Lung (tissue), 17 donors: ENCODE measurements at places on chromosomes 4 and X.
A peak's percentile ranks its signal among the peaks of the same experiment; 100 is the strongest.

DNA sequence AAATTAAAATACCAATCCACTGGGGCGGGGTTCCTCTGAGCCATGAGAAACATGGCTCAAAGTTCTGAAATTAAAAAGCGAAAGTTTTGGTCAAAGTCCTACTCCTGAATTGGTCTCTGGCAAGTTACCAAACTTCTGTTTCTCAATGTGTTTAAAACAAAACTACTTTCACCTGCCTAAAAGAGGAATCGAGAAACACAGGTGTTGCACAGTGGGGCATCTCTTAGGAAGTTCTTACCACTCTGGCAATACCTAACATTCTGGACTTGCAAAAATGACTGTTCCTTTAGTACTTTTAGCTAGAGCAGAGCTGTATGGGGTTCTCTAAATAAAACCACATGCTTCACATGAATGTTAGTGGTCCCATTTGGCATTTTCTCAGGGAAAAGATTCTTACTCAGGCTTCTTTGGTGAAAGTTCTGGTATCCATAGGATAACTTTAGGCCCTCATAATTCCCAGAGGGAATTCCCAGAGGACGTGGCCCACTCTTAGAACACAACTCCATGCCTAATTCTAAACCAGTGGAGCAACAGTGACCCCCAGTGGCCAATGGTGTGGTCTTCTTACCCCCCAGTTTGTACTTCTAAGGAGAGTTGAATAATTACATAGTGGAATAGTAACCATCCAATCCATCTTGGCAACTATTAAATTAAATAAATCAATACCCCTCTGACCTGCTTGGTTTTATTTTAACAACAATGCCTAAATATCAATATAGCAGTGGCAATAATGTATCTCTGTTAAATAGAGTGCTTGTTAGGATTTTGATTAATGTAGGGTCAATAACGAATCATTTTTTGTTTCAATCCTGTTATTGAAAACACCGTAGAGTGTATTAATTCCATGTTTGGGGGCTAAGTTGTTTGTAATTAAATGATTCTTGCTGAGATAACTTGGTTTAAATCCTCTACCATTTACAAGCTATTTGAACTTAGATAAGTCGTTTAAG is 21.9 kb downstream of the BMP3 start:
- DNase-seq, result peak; percentile 82
- no peak overlapping the region for H3K27ac ChIP-seq
- no peak overlapping the region for H3K4me3 ChIP-seq
- H3K4me1 ChIP-seq, result no peaks in the 10 kb centered on the region

GRCh38 chrX:72073633-72074032 is 58.1 kb downstream of the RTL5 start:
- no peak overlapping the region for H3K27ac ChIP-seq
- no peak overlapping the region for H3K4me3 ChIP-seq
- no peak for DNase-seq
- peaks cover 2% of the 10 kb centered on the region for H3K4me1 ChIP-seq

DNA sequence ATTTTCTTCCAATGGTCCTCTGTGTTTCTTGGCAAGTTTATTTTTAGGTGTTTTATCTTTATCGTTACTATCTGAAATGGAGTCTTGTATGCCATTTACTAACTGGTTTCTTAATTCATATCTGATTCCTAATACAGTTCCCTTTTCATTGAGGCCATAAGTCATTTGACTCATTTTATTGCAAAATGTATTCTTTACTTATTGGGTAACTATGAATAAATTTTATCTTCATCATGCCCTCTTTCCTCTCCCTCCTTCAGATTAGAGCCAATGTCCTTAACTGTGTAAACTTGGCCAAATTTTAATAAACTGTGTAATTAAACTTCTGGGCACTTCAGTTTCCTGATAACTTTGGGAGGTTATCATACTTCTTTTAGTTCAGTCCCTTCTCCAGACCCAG is 19.3 kb upstream of the MSMO1 start:
- no peak overlapping the region for H3K27ac ChIP-seq
- H3K27me3 ChIP-seq, result no peaks in the 10 kb centered on the region
- H3K4me1 ChIP-seq, result no peaks in the 10 kb centered on the region
- no peak for DNase-seq
- peaks cover 4% of the 10 kb centered on the region for H3K36me3 ChIP-seq

DNA sequence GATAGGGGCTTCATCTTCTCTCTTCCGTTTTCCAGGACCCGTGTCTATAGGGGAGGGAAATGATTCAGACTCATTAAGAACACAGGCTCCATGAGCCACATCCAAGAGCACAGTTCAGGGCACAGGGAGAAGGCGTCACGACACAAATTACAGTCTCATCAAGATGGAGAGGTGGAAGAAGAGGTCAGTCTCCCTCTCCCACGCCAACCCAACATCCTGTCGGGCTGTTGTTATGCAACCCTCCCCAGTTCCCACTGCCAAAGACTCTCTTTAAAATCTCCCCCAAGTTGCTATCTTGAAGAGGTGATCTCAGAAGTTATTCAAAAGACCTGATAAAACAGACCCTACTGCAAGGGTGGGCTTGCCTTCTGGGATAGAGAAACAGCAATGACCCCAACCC is 12.6 kb downstream of the ZMYM3 start:
- DNase-seq, result no peak
- peaks cover 21% of the 10 kb centered on the region for H3K36me3 ChIP-seq
- no peak overlapping the region for H3K4me3 ChIP-seq
- no peaks in the 10 kb centered on the region for H3K4me1 ChIP-seq

DNA sequence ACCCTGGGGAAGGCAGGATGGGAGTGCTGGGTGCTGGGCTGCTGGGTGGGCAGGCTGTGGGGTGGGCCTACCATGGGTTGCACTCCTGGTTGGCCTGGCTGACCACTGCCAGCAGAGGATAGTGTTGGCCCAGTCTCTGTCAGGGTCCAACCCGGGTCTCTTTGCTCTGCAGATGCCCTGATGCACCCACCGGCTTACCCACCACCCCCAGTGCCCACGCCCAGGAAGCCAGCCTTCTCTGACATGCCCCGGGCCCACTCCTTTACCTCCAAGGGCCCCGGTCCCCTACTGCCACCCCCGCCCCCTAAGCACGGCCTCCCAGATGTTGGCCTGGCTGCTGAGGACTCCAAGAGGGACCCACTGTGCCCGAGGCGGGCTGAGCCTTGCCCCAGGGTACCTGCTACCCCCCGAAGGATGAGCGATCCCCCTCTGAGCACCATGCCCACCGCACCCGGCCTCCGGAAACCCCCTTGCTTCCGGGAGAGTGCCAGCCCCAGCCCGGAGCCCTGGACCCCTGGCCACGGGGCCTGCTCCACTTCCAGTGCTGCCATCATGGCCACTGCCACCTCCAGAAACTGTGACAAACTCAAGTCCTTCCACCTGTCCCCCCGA is 14.2 kb upstream of the ADD1 start:
- H3K27ac ChIP-seq, result no peak overlapping the region
- H3K4me3 ChIP-seq, result no peak overlapping the region

DNA sequence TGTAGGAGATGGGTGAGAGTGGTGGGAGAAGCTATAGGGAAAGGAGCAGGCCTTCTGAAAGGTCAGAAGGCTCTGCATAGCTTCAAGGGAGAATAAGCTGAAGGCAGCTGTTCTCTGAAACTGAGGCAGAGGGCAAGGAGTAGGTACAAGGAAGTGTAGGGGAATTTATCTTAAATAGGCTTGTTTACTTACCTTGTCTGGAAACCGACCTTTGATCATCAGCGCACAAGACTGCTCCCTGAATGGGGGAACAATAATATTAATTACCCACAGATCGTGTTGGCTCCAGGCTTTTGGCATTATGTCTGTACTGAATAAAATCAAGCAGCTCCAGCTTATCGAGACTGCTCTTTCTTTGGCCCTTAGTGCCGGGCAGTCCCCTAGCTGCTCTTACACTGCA is 175.5 kb upstream of the MAGEB16 start:
- no peak overlapping the region for H3K4me3 ChIP-seq
- no peaks in the 10 kb centered on the region for H3K36me3 ChIP-seq
- no peaks in the 10 kb centered on the region for H3K27me3 ChIP-seq
- no peak for DNase-seq
- no peaks in the 10 kb centered on the region for H3K4me1 ChIP-seq
- no peak overlapping the region for H3K27ac ChIP-seq

- H3K4me3 ChIP-seq, result no peak overlapping the region
- H3K36me3 ChIP-seq, result no peaks in the 10 kb centered on the region
Measured at GRCh38 chr4:155263480-155263879, 55.0 kb downstream of the NPY2R start.

GRCh38 chr4:43244688-43245382 is 352.3 kb downstream of the GRXCR1 start:
- no peaks in the 10 kb centered on the region for H3K27me3 ChIP-seq
- no peaks in the 10 kb centered on the region for H3K36me3 ChIP-seq
- no peaks in the 10 kb centered on the region for H3K4me1 ChIP-seq
- H3K27ac ChIP-seq, result no peak overlapping the region
- H3K4me3 ChIP-seq, result no peak overlapping the region
- DNase-seq, result no peak

- no peaks in the 10 kb centered on the region for H3K4me1 ChIP-seq
- no peak overlapping the region for H3K4me3 ChIP-seq
- no peaks in the 10 kb centered on the region for H3K36me3 ChIP-seq
- no peak overlapping the region for H3K27ac ChIP-seq
- no peak for DNase-seq
Measured at GRCh38 chrX:18692541-18692940, 14.9 kb upstream of the PPEF1 start.

- no peak overlapping the region for H3K27ac ChIP-seq
- no peaks in the 10 kb centered on the region for H3K27me3 ChIP-seq
- no peaks in the 10 kb centered on the region for H3K36me3 ChIP-seq
- H3K4me3 ChIP-seq, result no peak overlapping the region
- no peak for DNase-seq
Measured at GRCh38 chrX:42933187-42933586, 155.2 kb upstream of the PPP1R2C start.

DNA sequence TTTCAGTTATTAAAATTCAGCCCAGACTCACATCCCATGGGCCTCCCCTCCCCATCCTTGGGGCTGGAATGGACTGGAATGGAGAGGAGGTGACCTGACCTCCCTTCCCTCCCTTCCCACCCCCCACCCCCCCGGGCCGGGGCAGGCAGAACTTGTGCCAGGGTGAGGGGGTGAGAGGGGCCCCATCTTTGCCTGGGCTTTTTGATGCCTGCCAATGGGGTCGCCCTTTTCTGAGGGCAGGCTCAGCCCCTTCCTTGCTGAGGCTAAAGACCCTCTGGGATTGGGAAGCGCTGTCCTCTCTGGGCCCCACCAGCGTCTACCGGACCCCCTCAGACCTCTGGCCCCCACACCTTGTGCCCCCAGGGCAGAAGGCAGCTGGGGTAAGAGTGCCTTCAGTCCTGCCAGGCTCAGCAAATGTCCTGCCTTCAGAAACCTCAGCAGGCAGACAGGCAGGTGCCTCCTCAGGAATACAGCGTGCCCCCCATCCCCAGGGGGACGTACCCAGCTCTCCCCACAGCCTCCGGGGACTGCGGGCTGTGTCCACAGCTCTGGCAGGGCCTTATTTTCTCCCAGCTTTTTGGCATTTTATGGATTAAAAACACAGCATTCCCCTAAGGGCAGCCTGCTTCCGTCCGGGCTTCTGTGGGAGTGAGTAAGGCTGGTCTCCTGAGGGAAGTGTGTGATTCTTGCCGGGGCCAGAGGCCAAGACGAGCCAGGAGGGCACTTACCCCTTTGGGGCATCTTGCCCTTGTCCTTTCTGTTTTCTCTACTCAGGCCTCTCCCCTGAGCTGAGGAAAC is 12.6 kb upstream of the CCNQ start:
- H3K36me3 ChIP-seq, result no peaks in the 10 kb centered on the region
- peaks cover 3% of the 10 kb centered on the region for H3K27me3 ChIP-seq
- DNase-seq, result no peak
- H3K4me3 ChIP-seq, result no peak overlapping the region
- no peak overlapping the region for H3K27ac ChIP-seq

DNA sequence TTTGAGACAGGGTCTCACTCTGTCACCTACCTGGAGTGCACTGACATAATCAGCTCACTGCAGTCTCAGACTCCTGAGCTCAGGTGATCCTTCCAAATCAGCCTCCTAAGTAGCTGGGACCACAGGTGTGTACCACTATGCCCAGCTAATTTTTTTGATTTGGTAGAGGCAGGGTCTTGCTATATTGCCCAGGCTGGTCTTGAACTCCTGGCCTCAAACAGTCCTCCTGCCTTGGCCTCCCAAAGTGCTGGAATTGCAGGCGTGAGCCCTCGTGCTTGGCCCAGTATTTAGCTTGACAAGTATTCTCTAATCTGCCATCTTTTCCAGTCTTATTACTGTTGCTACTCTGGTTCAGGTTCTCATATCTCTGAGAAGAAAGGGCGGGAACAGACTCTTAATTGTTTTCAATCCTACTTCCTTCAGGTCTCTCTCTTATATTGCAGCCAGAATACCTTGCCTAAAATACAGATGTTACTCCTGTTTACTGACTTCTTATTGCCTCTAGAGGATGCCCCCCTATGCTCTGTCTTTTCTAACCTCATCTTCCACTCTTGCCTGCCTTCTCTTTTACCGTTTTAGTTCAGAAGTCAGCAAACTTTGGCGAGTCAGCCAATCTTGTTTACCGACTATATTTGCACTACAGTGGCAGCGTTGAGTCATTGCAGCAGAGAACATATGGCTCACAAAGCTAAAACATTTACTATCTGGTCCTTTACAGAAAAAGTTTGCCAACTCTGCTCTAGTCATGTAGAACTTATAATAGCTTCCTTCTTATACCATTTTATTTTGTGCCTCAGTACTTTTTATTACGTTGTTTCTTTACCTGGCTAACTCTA is 19.0 kb downstream of the MRPL1 start:
- H3K27ac ChIP-seq, result no peak overlapping the region
- peaks cover 4% of the 10 kb centered on the region for H3K4me1 ChIP-seq
- no peak for DNase-seq
- H3K36me3 ChIP-seq, result no peaks in the 10 kb centered on the region
- H3K4me3 ChIP-seq, result no peak overlapping the region
- no peaks in the 10 kb centered on the region for H3K27me3 ChIP-seq

DNA sequence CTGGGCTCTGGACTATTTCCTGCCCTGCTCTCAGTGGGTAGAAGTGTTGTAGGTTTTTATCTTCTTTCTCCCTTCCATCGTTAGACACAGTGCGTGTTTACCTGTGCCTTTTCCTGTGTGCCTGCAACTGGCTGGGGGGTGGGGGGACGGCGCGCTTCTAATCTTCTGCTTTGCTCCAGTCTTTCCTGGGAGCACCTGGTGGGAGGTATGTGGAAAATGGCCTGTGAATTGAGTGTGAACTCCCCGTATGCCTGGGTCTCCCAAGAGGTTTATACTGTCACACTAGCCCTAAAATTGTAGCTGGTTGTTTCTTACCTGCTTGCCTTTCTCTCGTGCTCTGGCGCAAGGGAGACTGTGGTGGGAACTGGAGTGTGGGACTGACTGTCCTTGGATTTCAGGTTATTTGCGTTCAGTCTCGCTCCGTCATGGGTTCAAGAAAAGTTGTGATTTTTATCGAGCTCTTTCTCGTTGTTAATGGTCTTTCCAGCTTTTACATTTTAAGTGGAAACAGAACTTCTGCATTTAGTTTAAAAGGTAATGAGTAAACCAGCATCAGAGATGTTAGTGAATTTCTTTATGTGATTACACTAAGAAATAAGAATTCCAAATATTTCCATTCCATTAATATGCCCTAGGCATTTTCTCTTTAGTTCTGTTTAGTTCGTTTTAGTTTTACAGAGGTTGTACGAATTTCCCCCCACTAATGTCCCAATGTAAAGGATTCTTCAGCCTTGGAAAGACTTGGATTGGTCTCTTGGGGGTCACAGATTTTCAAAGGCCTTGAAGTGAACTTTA is 15.3 kb downstream of the MRPL1 start:
- peaks cover 4% of the 10 kb centered on the region for H3K4me1 ChIP-seq
- no peaks in the 10 kb centered on the region for H3K27me3 ChIP-seq
- no peak for DNase-seq
- no peak overlapping the region for H3K4me3 ChIP-seq
- peaks cover 3% of the 10 kb centered on the region for H3K36me3 ChIP-seq

GRCh38 chr4:15677507-15677988 is 4.1 kb upstream of the FAM200B start:
- no peak overlapping the region for H3K4me3 ChIP-seq
- H3K36me3 ChIP-seq, result no peaks in the 10 kb centered on the region
- H3K4me1 ChIP-seq, result no peaks in the 10 kb centered on the region
